ENCODE measurements at places on chromosomes 5 and 9.

DNA sequence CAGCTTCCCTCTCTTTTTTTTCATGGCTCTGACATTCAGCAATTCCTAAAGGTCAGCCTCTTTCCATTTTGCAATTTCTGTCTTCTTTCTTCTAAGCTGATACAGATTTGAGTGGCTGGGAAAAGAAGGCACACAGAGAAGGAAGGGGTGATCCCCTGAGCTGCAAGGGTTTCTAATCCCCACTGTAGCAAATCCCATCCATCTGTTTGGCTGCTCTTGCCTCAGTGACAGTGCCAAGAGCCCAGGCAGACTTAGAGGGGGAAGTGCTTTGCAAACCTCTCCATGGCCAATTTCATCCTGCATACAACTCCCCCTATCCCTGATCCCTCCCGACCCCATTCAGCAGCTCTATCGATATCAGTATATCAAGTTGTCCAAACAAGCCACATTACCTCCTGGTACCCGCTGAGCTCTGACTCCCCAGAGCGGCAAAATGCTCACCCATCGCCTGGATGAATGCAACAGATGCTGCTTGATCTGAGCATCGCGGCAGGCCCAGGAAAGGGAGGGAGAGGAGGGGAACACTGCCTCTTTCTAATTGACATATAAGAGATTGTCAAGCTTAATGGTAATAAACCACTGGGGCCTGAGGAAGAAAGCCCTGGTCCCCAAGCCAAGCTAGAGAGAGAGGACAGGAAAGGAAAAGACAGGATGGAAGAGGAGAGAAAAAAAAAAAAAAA lies 268.9 kb downstream of the ASTN2 start:
- DNase-seq: no peak

GRCh38 chr5:93192087-93192486 lies 388.9 kb downstream of the NR2F1-AS1 start:
- peak; percentile 88 for DNase-seq

GRCh38 chr5:27474395-27474794 lies 436.0 kb upstream of the CDH9 start:
- DNase-seq: no peak

DNA sequence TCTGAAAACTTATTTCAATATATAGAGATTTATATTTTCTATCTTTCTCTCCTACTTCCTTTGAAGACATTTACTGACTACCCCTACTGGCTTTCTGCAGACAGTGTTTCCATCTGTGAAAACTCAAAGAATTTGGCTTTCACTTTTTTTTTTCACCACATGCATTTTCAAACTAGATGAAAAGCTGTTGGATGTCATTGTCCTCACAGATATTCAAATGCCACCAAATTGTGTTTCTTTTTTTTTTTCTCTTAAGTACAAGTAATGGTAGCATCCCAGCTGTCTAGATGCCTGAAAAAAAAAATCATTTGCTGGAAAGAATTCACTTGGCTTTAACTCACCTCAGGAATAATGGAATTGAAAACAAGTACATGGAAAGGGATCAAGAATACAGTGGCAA lies 2258.6 kb upstream of the ACO1 start:
- DNase-seq: no peak

DNA sequence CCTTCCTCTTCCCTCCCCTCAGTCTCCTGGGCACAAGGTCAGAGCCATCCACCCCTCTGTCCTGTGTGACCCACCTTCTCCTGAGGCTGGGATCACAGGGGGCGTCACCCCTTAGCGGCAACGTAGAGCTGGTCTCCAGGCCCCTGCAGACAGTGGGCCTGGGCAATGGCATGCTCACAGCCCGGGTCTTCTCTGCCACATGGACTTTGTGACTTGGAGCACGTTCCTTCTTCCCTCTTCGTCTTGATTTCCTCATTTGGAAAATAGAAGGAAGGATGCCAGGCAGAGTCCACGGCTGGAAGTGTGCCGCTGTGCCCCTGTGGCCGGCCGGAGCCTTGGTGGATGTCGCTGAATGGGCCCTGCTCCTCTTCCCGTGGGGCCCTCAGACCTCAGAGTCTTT lies 10.0 kb downstream of the RXRA start:
- DNase-seq: no peak

DNA sequence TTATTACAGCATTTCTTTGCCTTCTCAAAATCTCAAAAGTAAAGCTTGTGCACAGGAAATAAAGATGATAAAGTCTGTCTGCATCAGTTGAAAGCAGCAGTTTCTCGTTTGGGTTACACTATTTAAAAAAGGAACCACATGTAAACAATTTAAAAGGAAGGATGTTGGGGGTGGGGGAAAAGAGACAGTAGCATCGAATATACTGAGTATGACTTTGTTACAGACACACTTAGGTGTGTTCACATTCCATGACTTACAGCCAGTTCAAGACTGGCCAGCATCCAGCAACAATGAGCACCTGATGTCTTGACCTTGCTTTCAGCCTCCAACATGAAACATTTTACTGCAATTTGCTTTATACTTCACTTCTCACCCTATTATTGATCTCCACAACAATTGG lies 8.7 kb downstream of the GAPT start:
- no peak for DNase-seq

DNA sequence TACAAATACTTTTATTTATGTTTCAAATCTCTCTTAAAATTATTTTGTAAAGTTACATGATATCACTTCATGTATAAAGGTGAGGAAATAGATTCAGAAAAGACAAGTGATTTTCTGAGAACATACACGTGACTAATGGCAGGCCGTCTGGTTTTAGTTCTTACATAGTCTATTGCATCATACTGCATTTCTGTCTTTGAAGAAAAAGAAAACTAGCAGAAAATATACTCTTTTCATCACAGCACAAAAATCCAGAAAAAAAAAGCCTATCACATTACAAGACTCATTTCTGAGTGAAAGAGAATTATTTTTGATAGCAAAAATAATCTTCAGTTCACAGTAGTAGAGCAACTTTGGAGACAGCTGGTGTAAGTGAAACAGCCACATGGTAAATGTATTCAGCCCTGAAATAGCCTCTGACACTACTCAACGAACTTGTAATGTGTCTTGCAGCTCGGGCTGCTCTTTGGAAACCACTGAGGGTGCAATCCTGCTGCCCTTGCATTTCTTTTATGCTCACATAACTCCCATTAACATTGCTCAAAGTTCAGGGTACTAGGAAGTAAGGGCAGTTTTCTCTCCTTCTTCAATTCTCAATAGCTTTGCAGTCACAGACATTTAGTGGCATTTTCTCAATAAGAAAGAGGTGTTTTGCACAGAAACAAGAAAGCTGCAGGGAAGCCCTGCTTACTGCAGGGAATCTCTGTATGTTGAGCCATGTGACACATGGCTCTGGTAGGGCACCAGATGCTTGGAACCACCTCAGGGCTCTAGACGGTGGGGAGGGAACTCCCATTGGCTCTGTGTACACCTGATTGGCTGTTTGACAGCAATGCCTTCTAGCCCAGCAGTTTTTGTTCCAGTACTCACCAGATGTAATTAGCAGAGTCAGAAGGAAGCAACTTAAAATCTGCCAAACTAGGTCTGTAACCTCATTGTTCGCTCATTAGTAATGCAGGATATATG lies 845.3 kb upstream of the PTPRD start:
- DNase-seq: no peak

- DNase-seq: peak; percentile 82
Observed at GRCh38 chr5:10233505-10233904, 16.2 kb downstream of the ATPSCKMT start.

DNA sequence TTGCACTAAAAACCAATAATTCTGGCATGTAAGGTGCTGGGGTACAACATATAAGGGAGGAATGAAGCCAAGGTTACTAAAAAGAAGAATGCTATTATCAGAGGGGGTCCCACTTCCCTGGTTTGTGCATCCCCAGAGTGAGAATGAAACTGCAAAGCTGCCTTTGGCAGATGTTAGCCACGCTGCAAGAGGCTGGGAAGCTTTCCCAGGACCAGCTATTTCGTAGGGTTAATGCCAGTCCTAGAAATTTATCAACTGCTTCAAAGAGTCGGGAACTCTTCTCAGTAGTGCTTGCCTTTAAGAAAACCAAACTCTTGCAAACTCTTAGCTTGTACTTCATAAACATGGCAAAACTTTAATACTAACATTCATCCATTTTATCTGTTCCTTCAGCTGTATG lies 87.5 kb upstream of the NR5A1 start:
- no peak for DNase-seq

- DNase-seq: no peak
Observed at GRCh38 chr5:109035436-109035835, 287.7 kb downstream of the FER start.

DNA sequence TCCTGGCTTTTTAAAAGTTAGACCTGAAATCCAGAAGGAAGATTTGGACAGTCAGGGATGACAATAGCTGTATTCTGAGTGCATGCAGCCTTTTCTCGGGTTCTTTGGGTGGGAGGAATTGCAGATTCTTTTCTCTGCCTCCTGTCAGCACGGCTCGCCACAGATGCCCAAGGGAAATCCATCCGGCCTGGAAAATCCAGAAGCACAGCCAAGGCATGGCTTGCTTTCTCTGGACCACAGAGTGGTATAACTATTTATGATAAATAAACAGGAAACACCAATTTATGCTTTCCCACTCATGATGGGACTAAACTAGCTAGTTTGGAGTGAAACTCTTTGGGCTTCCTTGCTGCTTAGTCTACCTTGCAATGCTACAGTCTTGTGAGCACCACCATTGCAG lies 59.1 kb downstream of the C9orf152 start:
- no peak for DNase-seq

DNA sequence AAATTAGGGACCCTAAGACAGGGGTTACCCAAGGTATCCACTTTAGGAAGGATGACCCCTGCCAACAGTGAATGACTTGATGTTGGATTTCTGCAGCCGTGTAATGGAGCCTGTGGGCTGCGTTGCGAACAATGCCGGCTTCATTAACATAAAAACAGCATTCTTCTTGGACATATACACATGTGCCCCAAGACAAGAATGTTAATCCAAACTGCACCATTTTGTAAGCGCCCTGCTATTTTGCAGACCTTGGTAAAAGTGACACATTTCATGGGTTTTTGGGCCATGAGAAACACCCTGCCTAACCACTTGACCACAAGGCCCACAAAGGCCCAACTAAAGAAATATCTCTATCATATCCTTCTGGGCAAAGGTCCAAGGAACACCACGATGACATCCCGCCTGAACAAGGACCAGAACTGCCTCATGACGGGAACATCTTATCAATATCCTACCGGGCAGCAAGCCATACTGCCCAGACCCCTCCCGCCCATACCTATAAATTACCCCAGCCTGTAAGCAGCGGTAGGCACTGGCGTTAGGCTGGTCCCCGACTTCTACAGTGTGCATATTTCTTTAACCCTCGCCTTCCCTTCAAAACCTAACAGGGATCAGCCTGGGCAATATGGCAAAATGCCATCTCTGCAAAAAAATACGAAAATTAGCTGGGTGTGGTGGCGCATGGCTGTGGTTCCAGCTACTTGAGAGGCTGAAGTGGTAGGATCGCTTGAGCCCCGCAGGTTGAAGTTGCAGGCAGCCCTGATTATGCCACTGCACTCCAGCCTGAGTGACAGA lies 9.7 kb upstream of the PDCD1LG2 start:
- peak; percentile 52 for DNase-seq

GRCh38 chr5:52964138-52964537 lies 25.0 kb upstream of the ITGA2 start:
- no peak for DNase-seq

GRCh38 chr9:13555516-13555915 lies 276.0 kb upstream of the MPDZ start:
- DNase-seq: no peak

Measured in astrocyte of the cerebellum (primary cell).